ELF-1 (cell line): ENCODE measurements at places on chromosomes 6 and 20.

DNA sequence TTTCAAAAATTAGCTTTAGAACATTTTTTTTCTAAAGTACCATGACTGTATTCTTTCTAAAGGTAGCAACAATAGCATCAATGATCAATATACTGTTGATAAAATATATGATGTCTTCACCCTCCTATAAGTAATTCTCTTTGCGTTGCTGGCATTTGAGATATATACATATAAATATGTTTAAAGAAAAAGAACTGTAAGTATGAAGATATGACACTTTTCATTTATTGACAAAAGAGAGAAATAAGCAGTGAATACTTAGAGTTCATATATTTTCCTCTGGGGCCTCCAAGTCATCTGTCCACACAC lies 49.4 kb upstream of the SCGN start:
- DNase-seq: no peak

DNA sequence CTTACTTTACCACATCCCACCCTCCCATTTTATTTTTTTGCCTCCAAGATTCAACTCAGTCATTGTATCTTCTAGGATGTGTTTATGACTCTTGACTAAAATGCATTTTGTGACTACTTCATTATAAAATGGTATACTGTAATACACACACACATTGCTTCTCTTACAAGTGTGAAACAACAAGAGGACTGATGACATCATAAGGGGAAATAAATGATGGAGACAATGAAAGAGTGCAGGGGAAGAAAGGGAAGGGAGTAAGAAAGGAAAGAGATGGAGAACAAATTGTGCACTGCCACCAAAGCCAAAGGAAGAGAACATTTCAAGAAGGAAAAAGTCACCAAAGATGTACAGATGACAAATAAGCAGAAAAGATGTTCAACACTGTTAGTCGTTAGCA lies 102.6 kb downstream of the CD164 start:
- DNase-seq: no peak

DNA sequence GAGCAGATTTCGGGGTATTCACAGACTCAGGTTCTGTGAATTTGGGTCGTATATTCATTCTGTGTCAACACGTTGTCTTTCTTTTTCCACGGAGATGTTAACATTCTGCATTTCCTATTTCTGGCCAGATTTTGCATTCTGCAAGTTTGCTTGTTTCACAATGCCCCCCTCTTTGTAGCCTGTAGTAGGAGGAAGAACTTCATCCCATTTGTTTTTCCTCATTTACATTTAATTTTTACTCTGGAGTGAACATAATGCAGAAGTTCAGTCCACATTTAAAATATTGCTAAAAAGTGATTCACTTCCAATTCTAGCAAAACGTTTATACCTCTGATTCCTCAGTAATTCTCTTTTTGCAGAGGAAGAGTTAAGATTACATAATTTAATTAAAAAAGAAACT lies 12.9 kb downstream of the TAGAP start:
- no peak for DNase-seq

DNA sequence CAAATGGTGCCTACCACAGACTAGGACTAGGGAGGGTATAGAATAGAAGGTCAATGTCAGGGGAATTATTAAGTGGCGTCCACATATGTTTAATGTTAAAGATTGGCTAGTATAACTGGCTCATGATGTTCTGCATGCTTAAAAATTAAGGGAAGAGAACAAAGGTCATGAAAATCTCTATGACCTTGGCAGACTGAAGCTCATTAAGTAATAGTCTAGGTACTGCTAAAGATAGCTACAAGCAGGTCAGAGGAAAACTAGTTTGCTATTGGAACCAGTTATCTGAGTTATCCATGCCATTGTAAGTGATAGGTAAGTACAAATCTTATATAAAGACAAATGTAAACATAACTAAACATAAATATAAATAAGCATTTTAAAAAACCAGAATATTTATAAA lies 32.9 kb upstream of the PRSS35 start:
- DNase-seq: no peak

DNA sequence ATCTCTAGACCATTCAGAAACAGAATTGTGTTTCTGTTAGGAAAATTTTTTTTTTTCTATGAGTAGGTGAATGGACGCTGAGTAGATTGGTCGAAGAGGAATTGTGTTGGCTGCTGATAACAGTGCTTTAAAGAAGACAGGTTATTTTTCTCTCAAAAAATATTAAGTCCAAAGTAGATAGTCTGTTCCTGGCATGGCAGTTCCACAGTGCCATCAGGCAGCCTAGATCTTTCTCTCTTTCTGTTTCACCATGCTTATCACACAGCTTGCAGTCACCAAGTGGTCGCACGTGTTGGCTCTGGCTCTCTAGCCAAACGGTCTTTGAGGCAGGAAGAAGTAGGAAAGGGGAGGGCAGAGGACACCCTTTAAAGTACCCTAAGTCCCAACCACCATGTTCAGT lies 22.4 kb upstream of the SERINC3 start:
- DNase-seq: no peak

GRCh38 chr20:25128649-25129048 lies 46.7 kb upstream of the VSX1 start:
- no peak for DNase-seq

DNA sequence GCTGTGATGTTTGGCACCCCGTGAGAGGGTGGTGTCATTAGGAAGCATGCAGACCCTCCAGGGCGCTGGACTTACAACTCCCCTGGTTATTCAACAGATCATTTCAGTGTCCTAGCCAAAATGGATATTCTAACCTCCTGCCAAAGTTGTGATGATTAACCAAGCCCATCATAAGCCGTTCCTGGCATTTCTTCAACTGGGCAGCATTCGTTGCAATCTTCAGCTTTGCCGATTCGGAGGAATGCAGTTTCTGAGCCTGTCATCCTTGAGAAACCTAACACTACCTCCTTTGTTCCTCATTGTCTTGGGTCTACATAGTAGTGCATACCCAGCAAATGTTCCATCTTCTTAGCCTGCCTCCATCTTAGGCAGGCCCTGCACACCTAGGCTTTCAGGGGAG lies 79.2 kb upstream of the MAP3K4 start:
- DNase-seq: no peak

DNA sequence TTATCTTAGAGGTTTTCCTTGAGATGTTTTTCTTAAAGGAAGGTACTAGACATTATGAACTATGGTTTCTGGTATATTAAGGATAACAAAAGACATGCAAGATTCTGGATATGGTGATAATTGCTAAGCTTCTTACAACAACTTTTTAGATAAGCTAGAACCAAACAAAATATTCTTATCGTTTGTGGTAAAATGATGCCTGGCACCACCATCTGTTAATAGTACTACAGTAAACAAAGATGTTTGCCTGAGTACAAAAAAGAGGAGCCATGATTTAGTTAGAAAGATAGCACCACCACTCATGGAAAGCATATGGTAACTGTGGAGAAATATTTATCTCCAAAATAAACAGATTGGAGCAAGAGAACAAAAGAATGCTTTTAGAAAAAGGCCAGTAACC lies 747.3 kb downstream of the COL12A1 start:
- DNase-seq: no peak

GRCh38 chr6:163387317-163387716 lies 27.2 kb upstream of the QKI start:
- DNase-seq: no peak

DNA sequence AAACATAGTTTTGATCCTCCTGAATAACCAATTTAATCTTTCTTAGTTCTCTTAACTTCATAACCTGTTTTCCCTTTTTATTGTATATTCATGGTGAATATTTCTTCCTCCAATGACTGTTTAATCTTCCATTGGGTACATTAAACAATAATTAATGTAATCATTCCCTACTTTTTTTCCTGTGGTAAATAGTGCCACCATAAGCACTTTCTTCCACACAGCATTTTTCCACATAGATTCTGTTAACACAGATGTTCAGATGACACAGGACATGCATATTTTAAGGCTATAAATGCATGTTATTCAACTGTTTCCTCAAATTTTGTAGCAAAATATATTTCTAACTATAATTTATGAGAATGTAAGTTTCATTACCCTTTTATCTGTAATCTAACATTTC lies 61.9 kb downstream of the CYP39A1 start:
- no peak for DNase-seq

DNA sequence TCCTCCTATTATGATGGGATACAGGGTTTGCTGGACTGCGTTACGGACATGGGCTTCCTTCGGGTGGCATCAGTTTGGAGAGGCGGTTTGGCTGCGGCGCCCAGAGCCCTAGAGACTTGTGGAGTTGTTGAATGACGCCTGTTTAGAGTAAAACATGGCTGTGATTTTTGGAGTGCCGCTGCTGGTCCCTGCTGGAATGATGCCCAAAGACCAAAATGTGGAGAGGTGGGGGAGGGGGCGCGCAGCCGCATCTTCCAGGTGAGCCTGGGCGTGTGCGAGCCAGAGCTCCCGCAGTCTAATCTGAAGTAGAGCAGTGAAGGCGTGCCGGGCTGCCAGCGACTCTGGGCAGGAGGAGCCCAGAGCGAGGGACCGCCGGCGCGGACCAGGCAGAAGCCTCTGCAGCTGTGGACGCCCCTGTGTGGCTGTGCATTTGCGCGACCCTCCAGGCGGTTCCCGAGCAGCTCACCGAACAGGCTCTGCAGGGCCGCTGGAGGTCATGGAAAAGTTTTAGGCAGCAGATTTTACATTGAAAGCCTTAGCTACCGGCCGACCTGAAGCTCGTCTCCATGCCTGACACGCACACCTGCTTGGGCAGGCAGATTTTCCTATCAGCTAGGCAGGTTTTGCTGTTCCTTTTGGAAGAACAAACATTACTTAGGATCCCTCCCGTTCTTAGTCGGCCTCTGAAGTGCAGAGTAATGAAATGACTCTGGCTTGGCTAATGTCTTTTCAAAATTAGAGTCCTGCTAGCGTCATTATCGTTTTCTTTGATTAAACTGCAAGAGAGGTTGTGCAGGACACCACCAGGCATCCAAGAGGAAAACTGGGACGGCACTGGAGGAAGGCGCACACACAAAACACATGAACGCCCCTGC lies 298.2 kb downstream of the PHACTR1 start:
- peak; percentile 87 for DNase-seq

DNA sequence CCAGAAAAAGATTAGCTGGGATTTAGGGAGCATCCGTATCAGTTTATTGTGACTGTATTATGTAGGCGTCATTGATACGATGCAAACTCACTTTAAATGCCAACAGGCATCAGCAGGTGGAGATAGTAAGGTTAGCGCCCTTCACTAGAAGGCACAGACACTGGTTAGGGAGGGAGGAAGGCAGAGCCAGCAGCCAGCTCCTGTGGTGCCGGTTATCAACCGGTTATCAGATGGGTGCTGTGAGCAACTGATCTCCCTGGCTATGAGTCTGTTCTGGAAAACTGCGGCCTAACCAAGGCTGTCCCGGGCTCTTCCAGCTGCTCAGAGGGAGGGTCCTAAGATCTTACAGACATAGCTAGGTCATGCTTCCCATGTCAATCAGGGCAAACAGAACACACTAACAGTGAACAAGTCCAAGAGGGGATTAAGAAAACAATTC lies 47.5 kb upstream of the CD93 start:
- DNase-seq: peak; percentile 8

GRCh38 chr6:88985901-88986300 lies 22.5 kb upstream of the RNGTT start:
- DNase-seq: no peak

GRCh38 chr6:154494592-154495311 lies 15.7 kb downstream of the CNKSR3 start:
- DNase-seq: no peak

DNA sequence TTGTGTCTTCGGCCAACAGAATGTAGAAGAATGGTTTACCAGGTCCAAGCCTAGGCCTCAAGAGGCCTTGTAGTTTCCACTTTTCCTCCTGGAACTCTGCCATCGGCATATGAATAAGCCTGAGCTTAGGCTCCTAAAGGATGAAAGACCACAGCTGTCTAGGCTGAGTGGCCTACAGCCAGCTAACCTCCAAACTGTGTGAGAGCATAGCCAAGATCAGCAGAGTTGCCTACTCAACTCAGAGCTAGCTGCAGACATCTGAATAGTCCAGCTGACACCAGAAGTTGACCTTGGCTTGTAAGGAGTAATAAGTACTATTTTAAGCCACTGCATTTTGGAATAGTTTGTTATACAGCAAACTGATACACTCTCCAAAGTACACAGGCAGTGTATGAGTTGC lies 52.6 kb upstream of the SMIM29 start:
- no peak for DNase-seq

- DNase-seq: no peak
Measured at GRCh38 chr6:2663123-2663522, 87.6 kb downstream of the MYLK4 start.

DNA sequence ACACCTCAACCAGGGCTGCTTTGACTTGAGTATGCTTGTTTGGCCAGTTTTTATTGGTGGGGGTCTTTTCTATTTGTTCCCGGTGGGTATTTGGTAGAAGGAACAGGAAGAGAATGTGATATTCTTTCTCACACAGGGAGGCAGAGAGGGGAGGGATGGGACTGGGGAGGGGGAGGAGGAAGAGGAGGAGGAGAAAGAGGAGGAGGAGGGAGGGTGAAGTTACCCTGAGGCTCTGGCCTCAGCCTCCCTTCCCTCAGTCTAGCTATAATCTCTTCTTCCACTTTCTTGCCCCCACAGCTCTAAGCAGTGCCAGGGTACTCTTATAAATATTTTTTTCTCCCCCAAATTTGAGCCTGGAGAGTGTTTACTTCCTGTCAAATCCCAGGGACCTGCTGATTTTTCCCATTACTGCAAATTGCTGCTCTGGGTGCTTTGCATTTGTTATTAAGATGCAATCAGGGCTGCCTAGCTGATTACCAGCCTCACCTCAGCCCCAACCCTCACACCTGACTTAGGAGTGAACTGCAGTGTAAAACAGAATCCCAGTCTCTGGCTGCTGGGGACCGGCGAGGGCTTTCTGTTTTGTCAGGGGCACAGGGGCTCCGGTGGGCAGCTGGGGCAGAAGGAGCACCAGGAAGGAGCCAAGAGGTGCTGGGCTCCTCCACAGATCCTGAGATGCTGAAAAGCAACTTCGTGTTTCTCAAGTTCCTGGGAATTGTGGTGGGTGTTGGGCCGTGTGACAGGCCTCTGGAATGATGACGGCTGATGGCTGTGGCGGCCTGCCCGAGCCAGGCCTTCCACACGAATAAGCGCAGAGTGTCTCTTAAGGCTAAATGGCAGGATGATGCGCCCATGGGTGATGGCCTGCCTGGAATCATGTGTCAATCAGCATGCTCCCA lies 141.4 kb downstream of the CD83 start:
- no peak for DNase-seq

DNA sequence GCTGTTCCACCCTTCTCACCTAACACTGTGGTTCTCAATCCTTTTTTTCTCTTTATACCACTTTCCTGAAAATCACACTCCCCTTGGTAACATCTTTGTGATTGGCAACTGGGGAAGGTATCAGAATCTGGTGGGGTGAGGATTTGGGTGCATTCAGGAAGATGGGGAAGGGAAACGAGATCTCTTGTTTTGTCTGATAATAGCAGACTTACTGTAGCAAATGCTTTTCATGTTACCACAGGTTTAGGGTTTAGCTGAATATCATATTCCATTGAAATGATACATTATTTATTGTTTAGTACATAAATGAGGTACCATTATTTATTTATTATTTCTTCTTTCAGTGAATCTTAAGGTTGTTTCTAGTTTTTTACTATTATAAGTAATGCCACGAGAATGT lies 100.8 kb downstream of the RTN4IP1 start:
- no peak for DNase-seq
